HEK293T (cell line): ENCODE measurements at places on chromosomes 11 and 22.

DNA sequence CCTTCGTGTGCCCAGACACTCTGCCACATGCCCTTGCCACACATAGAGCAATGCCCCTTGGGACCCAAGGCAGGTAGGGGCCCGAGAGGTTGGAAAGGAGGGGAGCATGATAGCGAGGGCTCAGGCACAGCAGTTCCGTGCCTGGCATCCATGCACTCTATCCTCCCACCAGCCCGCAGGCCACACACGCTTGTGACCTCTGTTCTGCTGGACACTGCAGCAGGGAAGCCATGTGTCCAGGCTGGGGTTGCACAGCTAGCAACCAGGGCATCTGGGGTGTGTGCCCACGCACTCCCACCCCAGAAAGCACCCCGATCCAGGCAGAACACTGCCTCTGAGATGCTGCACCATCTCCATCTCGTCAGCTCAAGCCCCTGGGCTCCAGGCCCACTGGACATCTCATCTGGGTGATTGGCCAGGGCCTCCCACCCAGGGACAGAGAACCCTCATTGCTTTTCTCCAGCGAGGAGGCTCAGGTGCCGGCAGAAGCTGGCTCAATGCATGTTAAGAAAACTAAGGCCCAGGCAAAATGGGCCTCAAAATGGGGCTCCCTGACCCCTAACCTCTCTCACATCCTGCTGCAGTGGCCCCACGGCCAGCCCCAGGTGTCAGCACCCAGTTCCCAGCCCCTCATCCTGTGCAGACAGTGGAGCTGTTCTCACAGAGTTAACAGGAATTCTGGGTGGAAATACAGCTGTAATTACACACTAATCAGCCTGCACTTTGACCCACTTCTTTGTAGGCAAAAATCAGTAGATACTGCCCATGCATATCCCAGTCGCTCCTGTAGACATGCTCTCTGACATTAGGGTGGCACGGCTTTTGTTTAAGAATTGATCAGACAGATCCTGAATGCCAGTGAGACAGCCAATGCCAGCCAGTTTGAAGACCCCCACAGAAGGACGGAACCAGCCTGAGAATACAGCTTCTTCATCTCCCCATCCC is 173.9 kb upstream of the B3GAT1 start:
- no peak for DNase-seq

DNA sequence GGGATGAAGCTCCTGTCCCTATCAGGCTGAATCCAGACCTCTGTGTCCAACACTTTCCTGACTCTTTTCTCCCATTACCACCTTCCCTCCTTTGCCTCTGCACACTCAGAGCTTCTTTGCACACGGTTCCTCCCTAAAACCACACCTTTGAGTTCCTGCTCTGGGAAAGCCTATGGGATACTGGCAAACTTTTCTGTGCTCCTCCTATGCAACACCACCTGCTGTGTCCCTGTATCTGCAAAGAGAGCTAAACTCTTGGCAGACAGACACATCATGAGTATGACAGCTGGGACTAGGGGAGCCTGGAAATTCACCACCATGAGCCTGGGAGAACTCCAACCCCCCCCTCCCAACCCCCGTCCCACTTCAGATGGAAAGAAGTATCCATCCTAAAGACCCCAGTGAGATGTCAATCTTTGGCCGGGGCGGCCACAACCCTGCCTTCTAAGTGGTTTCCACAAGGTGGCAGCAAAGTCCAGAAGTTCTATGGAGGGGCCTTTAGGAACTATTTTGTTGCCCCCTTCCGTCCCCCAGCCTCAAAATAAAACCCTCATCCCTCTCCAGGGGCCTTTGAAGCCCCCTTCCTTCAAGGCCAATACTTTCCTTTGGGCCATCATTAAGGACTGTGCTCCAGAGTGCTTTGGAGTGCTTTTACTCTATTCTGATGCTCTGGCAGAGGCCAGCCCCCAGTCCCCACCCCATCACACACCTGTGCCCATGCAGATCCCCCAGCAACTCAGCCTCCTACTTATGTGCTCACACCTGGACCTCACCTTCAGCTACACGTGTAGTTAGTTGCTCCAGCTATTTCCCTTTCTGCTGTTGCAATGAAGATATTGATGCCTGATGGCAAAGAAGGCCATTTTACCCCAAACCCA is 19.4 kb downstream of the HTR3A start:
- DNase-seq = peak; percentile 67

DNA sequence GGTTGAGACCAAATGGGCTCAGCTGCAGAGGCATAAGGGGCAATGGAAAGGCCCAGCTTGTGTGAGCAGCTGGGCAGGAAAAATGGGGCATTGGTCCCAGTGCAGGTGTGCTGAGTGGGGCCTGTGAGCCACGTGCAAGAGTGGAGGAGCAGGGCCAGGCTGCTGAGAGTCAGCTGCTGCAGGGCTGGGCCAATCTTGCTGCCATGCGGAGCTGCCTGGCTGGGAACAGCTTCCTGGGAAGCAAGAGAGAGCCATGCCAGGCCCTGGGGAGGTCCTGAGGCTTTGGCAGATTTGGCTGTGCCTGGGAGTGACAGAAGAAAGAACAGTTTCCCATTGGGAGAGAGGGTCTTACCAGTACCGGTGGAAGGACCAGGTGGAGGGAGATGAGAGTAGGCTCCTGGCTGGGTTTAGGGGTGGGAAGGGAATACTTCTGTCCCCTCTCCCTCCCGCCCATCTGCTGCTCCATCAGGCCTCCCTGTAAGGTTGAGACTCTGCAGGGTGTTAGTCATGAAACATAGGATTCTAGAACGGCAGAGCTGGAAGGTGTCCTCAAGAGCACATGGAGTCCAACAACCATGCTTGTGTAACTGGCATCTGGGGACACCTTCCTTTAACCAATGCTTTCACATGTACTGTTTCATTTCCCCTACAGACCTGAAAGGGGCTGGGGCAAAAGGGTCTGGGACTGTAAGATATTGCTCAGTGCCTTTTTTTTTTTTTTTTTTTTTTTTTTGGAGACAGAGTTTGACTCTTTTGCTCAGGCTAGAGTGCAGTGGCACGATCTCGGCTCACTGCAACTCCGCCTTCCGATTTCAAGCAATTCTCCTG is 10.4 kb downstream of the SEPTIN3 start:
- DNase-seq = no peak

DNA sequence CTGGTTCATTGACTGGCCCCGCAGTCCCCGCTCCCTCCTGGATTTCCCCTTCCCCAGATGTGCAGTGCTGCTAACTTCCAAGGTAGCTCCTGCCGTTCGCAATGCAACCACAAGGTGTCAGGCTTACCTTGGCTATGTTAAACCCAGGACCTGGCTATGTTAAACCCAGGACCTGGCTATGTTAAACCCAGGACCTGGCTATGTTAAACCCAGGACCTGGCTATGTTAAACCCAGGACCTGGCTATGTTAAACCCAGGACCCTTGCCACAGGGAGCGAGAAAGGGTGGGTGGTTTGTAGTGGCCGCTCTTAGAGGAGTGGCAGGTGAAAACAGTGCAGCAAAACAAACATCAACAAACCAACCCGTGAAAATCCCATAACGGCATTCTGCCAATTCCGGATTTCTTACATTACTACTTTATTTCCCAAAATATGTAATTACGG is 2.9 kb upstream of the ADAMTS8 start:
- DNase-seq = peak; percentile 64

DNA sequence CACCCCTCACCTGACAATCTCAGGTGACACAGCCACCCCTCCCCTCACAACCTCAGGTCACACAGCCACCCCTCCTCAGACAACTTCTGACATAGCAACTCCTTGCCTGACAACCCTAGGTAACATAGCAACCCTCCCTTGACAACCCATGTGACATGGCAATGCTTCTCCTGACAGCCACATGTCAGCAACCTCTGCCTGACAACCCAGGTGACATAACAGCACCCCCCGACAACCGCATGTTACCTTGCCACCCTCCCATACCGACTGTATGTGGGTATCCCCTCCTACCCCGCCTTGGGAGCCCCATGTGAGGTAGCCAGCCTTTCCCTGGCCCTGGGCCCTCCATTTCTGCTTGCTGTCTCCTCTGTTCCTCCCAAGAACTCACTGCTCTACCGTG is 77.7 kb upstream of the B3GAT1 start:
- no peak for DNase-seq

GRCh38 chr22:37080438-37080837 is 28.9 kb downstream of the KCTD17 start:
- DNase-seq = no peak

- no peak for DNase-seq
These were observed 10.2 kb downstream of the RAPSN start for GRCh38 chr11:47438721-47439120.

- DNase-seq = no peak
These were observed 29.1 kb downstream of the MADD start for GRCh38 chr11:47299078-47299477.

- no peak for DNase-seq
These were observed 4.4 kb upstream of the FAM181B start for GRCh38 chr11:82738091-82738490.

- no peak for DNase-seq
These were observed 18.5 kb downstream of the PTPRJ start for GRCh38 chr11:47998733-47999359.

- DNase-seq = no peak
These were observed 5.5 kb downstream of the TTC28 start for GRCh38 chr22:28674121-28674563.

DNA sequence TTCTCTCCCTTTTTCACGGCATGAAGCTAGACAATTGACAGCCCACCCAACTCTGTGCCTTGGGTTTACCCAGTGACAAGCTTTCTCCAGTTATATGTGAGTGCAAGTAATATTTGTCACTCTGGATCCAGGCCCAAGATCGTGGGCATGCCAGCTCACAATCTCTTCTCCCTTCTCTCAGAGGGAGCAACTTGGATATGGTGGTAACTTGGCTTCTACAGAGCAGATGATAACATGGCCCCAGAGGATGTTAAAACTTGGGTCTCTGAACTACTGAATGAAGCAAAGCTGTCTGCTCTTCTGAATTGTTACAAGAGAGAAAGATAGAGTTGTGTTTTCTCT is 20.8 kb downstream of the C11orf96 start:
- no peak for DNase-seq

- no peak for DNase-seq
These were observed 573 bp downstream of the STK33 start for GRCh38 chr11:8593455-8593854.

DNA sequence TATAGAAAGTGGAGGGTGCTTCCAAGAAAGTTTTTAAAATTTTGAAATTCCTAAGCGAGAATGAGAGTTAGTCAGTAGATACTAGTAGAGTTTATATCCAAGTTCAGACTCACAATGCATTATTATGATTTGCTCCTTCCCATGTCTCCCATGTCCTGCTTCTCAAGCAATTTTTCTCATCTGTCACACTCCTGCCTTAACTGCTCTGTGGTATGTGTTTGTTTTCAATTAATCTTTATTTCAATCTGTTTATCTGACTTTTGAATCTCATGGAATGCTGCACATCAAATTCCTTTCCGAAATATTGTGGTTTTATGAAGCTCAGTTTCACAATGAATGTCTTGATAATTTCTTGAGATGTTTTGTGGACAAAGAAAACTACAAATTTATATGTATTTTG is 18.1 kb downstream of the THY1 start:
- DNase-seq = no peak

GRCh38 chr11:123057661-123058305 is 4.2 kb downstream of the HSPA8 start:
- no peak for DNase-seq

DNA sequence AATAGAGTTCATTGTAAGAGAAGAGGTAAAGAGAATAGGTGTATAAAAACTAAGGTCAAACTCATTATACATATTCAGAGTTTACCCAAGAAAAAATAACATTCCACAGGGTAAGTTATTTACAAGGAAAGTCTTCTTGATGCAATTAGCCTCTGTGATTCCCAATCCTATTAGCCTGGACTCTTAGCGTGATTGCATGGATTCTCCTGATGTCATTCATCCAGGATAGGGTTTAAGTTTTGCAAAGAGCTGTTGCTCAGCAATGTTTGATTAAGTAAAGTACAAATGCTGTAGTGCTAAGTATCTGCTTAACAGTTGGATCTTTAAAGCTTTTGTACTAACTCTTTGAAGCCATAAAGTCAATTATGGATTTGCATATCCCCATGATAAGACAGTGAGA is 767.8 kb upstream of the LUZP2 start:
- no peak for DNase-seq

DNA sequence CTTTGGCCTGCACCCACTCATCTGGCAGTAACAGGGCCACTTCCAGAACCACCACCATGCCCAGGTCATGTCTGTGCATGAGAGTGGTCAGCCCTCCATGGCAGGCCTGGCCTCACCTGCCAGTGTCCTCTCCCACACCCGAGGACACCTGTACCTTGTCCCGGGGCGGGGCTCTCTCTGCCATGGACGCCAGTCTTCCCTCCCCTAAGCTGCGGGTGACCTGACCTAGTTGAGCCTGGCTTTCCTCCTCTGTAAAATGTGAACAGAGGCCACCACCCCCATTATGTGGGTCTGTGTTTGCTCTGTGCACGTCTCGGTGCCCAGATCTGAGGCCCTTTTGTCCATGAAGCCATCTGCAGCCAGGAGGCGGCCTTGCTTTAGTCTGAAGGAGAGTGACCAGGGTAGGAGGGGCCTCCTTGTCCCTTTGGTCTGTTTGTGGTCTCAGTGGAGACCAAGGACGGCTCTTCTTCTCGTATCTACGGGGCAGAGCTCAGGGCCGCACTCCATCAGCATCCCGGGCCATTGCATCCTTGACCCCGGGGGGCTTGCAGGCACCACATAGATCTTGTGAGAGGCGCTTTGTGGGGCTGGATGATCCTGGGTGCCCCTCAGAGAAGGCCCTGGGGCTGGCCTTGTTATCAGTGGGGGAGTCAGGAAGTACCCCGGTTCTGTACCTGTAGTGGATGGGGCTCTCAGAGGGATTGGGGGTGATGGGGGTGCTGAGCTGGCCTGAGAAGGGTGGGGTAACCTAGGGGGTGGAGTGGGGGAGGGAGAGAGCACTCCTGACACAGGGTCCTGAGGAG is 121.6 kb downstream of the KCNQ1 start:
- DNase-seq = no peak

- DNase-seq = no peak
These were observed 128.7 kb downstream of the DSCAML1 start for GRCh38 chr11:117668321-117668751.

DNA sequence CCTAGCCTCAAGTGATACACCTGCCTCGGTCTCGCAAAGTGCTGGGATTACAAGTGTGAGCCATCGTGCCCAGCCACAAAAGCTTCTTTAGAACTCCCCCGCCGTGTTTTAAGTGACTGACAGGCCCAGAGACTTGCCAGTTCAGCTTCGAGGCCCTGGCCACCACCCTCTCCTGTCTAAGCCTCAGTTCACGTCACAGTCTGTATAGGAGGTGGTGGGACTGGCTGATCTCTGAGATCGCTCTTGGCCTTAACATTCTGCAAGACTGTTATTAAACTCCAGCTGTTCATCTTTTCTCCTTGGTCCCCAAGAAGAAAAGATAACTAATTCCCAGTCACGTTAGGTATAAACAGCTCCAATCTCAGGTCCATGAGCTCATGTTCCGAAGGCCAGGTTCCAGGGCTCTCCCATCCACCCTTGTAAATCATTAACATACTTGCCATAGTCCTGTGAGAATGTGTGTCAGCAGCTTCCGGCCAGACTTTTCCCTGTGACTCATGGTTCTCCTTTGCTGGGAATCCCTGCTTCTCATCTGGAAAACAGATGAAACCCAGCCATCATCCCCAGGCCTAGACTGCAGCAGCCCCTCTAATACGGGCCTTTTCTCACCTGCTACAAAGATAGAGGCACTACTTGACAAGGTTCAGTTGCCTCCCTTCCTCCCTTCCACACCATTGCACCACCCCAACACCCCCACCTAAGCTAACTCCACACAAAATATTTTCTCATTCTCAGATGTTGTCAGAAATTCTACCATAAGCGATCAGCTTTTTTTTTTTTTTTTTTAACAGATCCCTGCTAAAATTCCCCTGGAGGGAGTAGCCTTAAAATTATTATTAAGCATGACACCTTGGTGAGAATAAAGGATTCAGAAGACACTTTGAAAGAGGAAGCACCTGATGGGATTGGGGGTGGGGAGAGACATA is 5.6 kb upstream of the KIAA0930 start:
- DNase-seq = no peak

GRCh38 chr22:31241200-31241599 is 29.1 kb downstream of the LIMK2 start:
- DNase-seq = no peak
